ENCODE measurements at places on chromosomes 16 and 17.

- DNase-seq = no peak
These were observed 405 bp upstream of the ACE start for GRCh38 chr17:63476459-63476853.

- no peak for DNase-seq
These were observed 74.7 kb downstream of the TBC1D16 start for GRCh38 chr17:79960788-79961522.

GRCh38 chr16:66133643-66134338 is 232.7 kb upstream of the CDH5 start:
- DNase-seq = no peak

GRCh38 chr17:14340857-14341754 is 40.2 kb downstream of the HS3ST3B1 start:
- DNase-seq = no peak

DNA sequence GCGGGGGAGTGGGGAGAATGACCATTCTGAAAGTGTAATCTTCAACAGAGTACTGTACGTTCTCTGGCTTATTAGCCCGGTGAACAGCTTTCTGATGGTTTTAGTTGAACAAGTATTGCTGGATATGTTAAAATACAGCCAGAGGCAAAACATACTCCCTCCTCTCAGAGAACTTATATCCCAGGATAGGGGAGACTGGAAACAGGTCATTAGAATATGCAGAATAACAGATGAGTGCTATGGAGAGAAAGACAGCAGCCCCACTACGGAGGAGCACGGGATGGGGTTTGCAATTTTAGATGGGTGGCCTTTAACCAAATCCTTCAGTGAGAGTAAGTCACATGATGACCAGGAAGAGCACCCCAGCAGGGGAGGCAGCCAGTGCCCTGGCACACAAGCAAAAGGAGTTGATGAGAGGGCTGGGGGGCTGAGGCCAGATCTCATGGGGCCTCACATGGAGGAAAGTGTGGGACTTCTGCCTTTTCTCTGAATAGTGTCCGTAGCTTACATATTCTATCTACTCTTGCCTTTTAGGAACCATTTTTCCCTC is 43.1 kb upstream of the SEC14L1 start:
- DNase-seq = no peak

DNA sequence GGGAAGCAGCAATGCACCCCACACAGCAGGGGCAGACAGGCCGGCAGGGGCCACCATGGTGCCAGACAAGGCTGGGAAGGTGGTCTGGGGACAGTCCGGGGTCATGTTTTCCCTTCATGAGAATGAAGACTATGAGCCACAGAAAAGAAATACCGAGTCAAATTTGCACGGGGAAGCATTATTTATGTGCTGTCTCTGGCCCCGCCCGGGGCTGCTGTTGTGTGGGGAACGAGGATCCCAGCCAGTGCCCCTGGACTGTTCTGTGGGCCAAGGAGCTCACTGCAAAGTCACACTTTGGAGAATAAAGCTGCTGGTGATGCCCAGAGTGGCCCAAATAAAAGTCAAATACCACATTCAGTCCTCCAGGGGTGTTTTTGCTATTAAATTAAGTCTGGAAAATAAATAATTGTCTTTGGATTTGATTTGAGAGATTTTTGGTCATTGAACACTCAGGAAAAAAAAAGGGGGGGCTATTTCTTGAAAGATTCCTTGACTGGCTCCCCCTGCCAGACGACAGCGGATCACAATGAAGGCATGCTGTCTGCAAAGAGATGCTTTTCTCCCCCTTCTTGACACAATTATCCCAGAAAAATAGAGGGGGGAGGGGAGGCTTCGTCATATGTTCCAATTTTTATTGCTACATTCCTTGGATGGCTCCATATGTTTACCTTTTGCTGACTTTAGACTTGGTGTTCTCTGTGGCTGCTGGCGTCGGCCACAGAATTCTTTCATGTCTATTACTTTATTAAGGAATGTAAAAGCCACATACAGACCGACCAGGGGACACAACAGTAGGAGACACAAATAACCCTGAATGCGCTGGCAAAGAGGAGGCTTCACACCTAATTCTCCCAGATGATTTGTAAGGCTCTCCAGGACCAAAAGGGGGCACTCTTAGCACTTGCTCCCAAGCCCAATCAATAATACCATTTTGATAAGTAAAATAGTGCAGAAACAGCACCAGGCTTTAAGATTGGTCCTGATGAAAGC is 27.1 kb upstream of the ANKFN1 start:
- no peak for DNase-seq

DNA sequence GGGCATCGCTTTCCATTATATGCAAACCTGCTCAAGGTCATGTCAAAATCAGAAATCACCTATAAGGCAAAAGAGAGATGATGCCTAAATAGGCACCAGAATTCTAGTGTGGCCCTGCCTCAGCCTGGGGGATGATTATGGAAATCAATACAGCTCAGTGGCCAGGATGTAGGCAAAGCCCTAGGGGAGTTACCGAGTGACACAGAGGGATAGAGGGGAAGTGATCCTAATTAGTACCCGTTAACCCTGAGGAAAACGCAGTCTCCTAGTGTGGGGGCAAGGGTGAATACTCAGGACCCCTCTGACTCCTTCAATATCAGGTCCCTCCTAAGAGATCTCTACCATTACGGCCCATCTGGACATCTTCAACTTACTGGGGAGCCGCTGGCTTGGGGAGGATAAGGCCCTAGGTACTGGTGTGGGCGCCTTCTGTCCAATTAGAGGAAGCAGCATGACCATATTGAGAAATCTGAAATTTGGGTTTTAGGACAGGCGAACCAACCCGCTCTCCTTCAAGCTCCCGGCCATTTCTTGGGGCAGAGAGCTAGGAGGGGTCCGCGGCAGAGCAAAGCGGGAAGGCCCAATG is 725 bp downstream of the NT5C3B start:
- no peak for DNase-seq

GRCh38 chr16:17832738-17833137 is 362.0 kb upstream of the XYLT1 start:
- DNase-seq = no peak

Measured in ascending aorta (tissue), 2 donors.